Stimulated activated CD8-positive, alpha-beta memory T cell treated with anti-CD3 and anti-CD28 coated beads, Interleukin-15, amount 100 ng/mL, for 48 hours (primary cell): ENCODE measurements at places on chromosomes 7 and 10.

DNA sequence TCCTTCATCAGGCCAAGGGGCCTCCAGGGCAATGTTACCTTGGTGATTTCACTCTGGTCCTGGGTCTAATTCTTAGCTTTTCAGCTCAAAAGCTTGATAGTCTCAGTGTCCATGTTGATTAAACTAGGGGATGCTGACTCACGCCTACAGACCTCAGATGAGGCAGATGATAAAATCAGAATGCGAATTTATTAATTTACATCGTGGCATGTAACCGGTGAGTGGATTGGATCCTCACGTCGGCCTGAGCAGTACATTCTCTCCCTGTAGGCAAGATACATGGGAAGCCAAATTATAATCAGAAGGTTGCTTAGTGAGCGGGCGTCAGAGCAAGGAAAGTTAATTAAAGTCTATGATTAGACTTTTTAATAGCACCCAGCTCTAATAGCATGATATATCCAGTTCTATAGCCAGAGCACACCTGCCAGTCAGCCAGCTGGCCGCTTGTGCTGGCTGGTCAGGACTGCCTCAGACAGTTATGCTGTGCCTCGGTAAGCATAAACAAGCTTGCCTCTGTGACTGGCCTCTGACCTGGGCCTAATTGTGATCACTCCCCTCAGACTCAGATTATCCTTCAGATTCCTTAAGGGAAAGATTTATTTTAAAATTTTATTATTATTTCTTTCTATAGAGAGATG, 20.2 kb upstream of the CPA5 start:
- no peak for DNase-seq

- no peak for DNase-seq
Observed at GRCh38 chr10:49363309-49364031, 32.4 kb downstream of the DRGX start.

- DNase-seq, result no peak
Observed at GRCh38 chr7:141217938-141218337, 144.1 kb downstream of the TMEM178B start.

- no peak for DNase-seq
Observed at GRCh38 chr10:63712717-63713115, 191.5 kb downstream of the REEP3 start.

- no peak for DNase-seq
Observed at GRCh38 chr10:118914629-118915028, 114.9 kb upstream of the NANOS1 start.

DNA sequence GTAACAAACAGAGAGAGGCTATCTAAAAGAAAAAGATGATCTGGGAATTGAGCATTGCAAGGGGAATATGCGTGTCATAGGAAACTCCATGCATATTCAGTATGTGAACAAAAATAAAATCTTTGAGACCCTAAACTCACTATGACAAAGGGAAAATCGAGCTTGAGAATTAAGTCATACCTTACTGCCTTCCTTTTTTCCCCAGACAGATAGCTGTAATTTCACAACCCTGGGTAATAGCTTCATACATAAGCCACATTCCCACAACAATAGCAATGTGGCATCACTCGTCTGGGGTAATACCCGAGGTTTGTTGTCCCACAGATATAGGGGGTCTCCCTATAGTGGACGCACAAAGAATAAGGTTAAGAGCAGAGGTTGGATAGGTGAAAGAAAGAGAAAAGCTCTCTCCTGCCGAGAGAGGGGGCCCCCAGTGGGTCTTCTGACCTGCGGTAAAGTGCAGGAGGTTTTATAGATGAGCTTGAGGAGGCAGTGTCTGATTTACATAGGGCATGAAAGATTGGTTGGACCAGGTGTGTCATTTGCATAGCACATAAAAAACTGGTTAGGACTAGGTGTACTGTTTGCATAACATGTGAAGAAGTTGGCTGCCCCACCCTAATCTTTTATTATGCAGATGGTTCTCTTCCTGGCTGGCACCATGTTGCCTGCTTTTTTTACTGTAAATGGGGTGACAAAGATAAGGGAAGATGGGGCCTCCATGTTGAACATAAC, 11.6 kb downstream of the CYP3A43 start:
- no peak for DNase-seq

DNA sequence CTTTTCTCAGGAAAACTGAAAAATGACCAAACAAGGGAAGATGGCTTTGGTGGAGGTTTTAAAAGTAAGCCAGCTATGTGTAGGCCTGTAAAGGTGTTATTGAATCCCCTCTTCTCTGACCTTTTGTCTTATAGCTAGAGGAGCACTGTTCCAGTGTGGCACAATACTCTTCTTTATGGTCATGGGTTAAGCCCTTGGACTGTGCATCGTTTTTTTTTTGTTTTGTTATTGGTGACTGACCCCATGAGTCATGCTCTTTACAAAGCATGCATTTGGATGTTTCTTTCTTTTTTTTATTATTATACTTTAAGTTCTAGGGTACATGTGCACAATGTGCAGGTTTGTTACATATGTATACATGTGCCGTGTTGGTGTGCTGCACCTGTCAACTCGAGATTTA, 19.6 kb upstream of the FAM25A start:
- DNase-seq, result no peak

DNA sequence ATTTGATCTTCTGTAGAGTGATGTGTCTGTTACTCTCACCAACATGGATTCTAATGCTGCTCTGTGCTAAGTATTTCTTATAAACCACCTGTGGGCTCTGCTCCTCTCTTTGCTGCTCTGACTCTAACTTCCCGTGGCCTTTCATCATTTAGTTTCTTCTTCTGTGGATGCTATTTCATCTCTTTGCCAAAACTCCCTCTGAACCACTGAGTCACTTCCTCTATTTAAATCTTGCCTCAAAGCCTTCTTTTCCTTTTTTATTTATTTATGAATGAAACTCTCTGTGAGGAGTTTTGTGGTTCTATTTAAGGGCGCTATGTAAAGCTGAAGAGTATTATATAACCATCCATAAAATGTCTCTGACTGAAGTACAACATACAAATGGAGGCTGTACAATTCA, 538.5 kb downstream of the SUGCT start:
- no peak for DNase-seq

DNA sequence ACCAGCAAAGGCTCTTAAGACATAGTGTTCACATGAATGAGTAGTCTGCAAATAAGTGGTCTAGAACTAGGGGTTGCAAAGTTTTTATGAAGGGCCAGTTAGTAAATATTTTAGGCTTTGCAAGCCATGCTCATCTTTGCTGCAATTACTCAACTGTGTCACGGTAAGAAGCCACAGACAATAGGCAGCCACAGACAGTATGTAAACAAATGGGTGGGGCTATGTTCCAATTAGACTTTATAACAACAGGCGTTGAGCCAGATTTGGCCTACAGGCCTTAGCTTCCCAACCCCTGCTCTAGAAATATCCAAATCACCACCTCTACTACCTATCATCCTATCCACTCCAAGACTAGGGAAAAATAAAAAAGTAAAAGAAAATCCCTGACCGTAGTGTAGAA, 9.2 kb downstream of the IKZF5 start:
- no peak for DNase-seq

GRCh38 chr10:80468002-80468401, 13.9 kb downstream of the TSPAN14 start:
- peak; percentile 58 for DNase-seq

DNA sequence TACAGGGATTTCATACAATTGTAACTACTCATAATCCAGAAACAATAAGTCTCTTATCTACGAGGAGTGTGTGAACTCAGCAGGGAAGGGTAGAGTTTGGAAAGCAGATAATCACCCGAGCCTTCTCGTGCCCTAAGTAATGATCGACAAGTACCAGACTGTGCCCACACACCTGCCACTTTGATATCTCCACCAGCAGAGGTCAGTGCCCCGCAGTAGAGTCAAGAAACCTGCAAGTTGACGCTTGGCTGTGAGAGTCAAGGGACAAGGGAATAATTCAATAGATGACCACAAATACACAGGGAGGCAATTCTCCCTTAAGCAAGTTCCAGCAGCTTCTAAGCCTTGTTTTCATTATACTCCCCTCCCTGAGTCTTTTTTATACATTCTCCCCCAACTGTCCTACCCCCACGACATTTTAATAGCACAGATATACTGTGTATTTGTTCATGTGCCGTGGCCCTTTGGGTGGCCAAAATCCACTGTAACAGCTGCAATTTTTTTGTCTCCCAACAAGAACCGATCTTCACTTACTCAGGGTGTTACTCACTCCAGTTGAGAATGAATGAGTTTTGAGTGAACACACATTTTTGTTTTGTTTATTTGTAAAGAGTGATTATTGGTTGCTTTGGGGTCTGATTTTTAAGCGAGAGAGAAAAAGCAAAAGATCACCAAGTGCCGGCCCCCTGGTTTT, 106.9 kb upstream of the RHEB start:
- DNase-seq, result no peak

- no peak for DNase-seq
Observed at GRCh38 chr7:55363386-55364170, 1.6 kb upstream of the LANCL2 start.

- DNase-seq, result no peak
Observed at GRCh38 chr10:97764519-97764931, 7.3 kb downstream of the SFRP5 start.

- DNase-seq, result no peak
Observed at GRCh38 chr10:15341502-15342128, 29.5 kb downstream of the FAM171A1 start.

DNA sequence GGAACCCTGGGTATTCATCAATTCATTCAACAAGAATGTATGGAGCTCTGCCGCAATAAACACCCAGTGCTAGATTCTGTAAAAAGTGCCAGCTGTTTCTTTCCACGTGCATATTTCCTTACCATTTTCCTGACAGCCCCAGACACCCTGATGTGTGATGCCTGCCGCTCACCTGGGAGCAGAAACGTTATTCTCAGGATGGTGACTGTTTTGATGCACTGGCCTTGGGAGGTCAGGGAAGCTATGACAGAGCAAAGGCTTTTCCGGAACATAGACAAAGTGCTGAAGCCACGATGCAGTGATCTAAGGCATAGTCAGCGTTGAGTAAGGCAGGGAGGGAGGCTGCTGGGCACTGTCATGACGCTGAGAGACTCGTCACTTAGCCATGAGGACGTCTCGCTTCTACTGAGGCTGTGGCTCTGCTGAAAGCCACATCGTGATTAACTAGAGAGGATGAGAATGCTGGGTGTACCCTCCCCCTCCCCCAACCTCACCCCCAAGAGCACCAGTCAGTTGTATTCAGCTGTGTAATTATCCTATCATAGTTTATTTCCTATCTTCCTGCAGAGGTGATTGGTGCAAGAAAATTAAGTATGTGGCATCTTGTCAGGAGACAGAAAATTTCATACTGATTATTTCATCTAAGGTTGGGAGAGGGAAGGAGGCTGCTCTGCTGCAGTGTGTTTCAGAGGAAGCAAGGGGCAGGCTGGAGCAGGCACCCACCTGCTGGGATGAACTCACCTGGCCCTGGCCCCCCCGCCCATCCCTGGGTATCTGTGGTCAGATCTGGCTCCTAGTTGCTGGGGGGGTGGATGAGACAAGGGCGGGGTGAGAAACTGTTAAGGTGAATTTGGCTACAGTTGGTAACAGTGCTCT, 48.8 kb upstream of the SMNDC1 start:
- DNase-seq, result peak; percentile 52

DNA sequence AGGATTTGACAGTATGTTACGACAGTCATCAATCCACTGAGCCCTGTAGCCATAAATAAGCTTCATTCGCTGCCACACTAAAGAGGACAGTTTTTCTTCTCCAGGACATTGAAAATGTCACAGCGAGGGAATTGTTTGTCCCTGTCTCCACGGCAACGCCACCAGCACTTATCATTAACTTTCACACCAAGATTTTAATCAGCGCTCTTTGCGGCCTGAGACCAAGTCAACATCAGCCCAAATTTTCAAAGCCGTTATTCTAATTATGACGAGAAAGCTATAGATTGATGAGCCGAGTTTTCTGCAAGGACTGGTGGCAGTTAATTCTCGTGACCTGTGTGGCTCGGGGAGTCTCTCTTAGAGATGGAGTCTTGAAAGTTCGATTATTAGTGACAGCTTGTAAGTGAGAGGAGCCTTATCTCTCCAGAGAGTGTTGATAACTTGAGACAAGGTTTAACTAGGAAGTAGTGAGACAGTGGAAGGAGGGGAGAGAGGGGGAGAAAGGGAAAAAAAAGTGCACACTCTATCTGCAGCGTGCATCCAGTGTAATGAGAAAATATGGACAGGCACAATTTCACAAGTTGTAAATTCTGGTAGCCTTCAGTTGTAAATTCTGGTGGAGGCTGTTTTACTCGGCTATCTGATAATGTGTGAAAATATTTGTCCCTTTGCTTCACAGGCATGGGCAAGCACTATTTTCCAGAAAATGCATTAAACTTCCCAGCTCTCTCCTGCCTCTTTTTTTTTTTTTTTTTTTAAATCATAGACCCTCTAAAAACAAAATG, 473.3 kb downstream of the LRMDA start:
- DNase-seq, result no peak

DNA sequence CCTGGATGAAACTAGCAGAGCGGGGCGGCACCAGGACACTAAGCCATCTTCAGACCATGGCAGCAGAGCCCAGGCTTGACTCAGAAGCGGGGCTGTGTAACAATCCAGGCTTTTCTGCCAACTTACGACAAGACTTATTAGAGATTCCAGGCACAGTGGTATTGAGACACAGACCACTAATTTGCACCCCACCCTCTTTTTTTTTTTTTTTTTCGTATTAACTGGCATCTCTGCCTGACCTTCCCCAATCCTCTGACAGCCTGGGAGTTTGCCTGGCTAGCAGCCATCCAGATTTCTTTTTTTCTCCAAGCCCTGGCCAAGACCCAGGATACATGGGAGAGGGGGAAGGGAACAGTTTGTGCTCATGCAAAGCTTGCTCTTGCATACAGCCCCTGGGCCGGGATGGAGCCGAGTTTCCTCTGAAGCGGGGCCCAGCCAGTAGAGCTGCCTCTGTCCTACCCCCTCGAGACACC, 182.4 kb downstream of the PLXNA4 start:
- no peak for DNase-seq

DNA sequence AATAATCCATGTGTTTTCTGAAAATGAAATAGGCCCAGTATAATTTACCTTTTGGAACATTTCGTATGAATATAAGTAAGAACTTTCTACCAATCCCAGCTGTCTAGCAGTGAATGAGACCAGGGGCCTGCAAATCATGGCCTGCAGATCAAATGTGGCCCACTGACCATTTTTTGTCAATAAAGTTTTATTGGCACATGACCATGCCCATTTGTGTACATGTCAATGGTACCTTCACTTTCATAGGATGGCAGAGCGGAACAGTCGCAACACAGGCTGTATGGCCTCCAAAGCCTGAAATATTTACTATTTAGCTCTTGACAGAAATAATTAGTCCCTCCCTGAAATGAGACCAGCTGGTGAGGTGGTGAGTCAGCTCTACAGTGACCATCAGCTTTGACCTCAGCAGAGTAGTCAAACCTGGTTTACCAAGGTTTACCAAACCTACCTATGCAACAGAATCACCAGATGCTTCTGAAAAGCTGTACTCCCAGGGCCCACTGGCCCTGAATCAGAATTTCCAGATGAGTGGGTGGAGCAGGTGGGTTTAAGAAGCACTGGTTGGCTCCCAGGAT, 13.8 kb upstream of the C10orf90 start:
- no peak for DNase-seq

DNA sequence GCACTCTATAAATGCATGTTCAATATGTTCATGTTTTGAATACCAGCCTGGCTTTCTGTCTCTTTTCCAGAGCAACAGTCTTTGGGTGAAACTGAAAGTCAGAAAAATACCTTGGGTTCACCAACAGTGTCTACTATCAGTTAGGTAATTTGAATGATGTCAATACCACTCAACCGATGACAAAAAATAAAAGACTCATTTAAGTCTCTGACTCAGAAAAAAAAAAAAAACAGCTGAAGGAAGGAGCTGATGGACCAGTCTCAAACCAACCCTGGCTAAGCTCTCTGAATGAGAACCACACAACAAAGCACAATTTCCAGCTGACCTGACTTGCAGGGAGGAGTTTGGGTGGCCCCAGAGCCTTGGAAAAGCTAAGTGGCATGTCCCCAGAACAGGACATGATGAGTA, 42.5 kb downstream of the ABLIM1 start:
- DNase-seq, result no peak
